ENCODE measurements at places on chromosomes 6 and 20.

DNA sequence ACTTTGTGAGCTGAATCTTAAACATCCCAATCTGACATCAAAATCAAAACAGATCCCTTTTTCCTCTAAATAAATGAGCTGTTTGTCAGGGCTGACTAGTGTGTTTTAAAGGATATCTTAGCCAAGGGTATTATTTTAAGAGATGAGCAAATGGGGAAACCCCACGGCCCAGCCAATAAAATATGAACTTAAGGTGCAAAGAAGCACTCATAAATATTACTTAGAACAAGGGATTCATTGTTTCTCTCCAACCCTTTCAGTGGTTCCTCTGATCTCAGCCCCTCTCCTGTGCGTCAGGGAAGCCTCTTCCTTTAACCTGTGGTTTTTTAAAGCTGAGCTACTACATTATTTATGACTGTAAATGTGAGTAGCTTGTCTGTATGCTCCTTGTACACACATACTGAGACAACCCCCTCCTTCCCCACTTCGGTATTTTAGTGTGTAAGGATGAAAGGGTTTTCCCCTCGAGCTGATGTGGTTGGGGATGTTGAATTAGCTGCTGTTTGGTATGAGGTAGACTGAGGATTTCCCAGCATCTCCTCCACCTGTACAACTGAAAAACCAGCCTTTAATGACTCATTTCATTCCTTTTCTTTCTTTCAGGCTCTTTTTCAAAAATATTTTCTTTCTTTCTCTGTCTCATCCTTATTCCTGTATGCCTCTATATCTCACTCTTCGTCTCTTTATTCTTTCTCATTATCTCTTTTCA, 6.5 kb downstream of the BMP5 start:
- DNase-seq, result no peak

- no peak for DNase-seq
Observed at GRCh38 chr6:46530896-46531295, 39.6 kb upstream of the RCAN2 start.

DNA sequence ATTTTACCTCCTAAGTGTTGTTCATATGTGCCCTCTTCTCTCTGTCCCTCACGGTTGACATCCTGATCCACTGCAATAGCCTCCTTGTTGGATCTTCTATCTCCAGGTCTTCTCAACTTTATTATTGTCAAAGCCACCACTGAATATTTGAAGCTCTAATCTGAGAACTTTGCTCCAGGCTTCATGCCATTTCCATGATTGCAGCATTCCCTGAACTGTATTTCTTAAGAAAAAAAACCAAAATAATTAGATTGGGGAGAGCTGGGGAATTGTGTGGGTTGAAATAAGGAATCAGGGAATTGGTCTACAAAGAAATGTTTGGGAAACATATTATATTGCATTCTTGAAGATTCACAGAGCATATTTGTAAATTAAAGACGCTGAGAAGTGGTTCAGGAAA, 2.5 kb upstream of the STX7 start:
- no peak for DNase-seq

- DNase-seq, result no peak
Observed at GRCh38 chr20:33539129-33539528, 49.2 kb downstream of the CBFA2T2 start.

GRCh38 chr6:157539900-157540752, 159.1 kb downstream of the ZDHHC14 start:
- DNase-seq, result no peak

- DNase-seq, result no peak
Observed at GRCh38 chr20:48283470-48284110, 498.3 kb upstream of the SULF2 start.

- no peak for DNase-seq
Observed at GRCh38 chr20:58328836-58329235, 19.3 kb downstream of the RAB22A start.
